ENCODE measurements at places on chromosomes 7 and 10.

DNA sequence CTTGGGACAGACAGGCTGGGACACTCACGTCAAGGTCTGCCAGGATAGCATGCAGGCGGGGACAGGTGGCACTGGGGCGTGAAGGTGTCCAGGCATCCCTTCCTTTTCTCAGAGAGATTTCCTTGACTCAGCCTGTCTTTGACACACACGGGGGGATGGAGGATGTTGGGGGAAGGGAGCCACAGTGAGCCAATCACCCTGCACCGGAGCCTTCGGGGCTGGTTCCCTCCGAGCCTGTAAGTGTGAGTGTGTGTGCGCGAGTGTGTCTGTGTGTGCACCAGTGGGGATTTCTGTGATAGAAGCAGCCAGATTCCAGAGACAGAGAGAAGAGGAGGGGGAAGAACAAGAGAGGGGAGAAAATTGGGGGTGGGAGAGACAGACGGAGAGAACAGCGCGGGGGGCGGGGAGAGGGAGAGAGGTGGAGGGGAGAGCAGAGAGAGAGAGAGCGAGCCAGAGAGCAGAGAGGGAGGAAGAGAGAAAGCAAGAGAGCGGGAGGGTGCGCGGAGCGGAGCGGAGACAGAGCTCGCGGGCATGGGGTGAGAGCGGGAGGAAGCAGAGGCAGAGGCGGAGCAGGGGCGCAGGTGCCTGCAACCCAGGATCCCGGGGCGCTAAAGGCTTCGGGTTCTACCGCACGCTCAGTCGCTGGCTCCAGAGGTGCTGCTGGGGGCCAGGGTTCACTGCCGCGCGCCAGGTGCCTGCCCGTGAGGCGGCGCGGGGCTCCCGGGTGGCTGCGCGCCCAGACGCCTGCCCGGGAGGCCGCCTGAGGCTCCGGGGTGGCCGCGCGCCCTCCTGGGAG lies 466 bp upstream of the GPR26 start:
- no peak for DNase-seq

- no peak for DNase-seq
Measured at GRCh38 chr10:132477398-132478340, 59.9 kb upstream of the INPP5A start.

- DNase-seq, result no peak
Measured at GRCh38 chr10:2616215-2616614, 451.1 kb upstream of the PFKP start.

DNA sequence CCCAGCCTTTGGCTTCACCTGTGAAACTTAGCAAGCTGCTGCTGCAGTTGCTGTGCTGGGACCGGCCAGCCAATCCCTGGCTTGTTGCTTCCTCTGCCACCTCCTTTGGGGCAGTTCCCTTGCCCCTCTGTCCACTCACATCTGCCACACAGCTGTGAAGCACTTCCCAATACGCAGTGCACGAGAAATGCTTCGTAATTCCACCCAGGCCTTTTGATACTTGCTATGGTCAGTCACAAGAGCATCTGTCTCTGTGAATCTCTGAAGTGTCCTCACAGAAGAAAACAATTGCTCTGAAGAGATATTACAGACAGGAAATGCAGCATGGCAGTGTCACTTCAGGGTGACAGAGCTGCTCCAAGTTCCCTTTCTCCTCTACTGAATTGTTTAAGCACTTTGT lies 208.5 kb downstream of the PTEN start:
- DNase-seq, result no peak

GRCh38 chr10:6204341-6205191 lies 1.8 kb downstream of the PFKFB3 start:
- DNase-seq, result no peak

DNA sequence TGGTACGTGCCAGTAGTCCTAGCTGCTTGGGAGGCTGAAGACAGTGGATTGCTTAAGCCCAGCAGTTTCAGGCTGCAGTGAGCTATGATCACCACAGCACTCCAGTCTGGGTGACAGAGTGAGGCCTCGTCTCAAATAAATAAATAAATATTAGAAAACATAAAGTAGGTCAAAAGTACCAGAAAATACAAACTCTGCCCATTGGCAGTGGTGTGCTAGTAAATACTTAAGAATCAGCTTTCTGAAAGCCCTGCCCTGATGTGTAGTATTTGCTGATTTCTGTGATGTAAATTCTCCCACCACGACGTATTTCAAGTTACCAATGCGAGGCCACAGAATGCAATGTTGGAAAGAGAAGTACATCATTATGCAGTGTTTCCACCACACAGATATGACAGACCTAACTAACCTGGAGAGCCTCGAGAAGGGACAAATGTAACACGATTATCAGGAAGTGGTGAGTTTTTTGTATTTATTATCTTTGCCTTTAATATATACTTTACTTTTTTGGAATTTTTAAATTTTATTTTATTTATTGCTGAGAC lies 11.8 kb upstream of the MAP3K8 start:
- no peak for DNase-seq

DNA sequence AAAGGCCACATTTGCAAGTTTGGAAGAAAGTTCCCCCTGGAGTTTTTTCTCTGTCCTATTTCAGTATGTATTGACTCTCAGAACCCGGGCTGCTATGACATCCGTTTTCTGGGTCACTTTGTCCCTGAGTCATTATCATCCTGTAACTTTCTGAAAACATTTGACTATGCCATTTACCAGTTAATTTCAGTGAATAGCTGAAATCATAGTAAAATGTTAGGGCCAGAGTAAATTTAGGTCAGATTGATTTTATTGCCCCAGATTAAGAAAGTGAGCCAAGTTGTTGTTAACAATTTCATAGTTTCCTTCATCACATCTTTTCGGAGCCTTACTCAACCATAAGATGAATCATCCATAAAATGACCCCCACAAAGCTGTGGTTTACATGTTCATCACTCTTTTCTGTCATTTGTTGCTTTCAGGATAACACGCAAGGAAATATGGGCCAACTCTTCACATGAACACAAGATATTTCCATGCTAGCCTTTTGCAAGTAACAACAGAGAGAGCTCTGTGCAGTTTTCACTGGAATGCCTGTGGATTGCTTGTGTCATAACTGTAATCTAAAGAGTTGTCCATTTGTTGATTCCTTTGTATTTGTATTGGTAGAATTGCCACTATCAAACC lies 3.9 kb upstream of the MACC1 start:
- DNase-seq, result no peak

GRCh38 chr7:68309806-68310205 lies 1288.5 kb upstream of the AUTS2 start:
- DNase-seq, result no peak

DNA sequence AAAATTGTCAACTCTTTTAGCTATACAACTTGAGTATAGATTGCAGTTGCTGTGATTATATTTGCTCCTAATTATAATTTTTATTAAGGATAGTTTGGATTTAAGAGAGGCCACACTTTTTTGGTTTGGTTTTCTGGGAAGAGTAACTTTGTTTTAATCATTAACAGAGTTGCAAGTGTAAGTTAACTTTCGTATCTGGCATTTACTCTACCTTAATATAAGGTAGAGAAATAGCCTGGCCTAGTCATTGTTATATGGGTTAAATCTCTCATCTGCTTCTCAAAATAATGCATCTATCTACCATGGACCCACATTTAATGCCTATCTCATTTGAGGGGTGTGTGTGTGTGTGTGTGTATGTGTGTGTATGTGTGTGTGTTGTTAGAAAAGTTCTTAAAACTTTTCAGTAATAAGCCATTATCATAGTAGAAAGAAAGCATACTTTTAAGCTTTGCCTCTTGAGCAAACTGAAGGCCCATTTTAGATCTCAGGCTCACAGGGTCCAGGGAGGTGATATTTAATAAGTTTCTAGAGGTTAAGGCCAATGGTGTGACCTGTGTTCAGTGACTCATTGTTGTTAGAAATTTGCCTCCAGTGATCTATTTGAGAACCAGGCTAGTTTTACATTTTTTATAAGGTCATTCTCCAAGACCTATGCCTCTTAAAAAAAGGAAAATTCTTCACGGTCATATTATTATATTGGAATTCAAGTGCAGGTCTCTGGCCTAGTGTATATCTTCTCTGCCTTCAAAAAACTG lies 10.9 kb upstream of the TEX47 start:
- no peak for DNase-seq

GRCh38 chr10:118799777-118800176 lies 45.0 kb upstream of the CACUL1 start:
- DNase-seq, result no peak

DNA sequence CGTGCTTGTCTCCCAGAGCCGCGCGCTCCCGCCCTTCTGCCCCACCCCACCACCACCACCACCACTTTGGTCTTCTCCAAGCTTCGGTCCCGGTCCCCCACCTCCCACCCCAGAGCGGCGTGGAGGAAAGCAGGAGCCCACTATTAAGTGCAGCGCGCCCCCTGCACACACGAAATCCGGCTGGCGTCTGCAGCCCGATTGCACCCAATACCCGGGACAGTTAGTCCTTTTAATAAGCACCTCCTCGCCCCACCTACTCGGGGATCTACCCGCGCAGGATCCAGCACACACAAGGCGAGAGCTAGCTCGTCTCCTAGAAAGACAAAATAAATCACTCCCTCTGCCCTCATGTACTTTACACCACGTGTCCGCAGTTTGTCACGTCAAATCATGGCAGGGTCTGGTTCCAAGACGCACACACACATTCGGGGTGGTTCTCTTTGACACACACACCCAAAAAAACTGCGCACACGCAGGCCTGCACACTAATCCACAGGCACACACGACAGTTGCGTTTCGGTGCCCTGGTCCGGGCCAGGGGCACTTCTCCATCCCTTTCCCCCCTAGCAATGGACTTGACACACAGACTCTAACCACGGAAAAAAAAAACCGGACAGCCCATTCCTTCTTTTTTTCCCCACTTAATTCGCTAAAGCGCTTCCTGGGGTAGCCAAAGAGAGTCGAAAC lies 1.6 kb downstream of the SFMBT2 start:
- peak; percentile 65 for DNase-seq

GRCh38 chr7:36726806-36727503 lies 2.7 kb upstream of the AOAH start:
- peak; percentile 29 for DNase-seq

- DNase-seq, result no peak
Measured at GRCh38 chr10:15859509-15859905, 800 bp downstream of the MINDY3 start.

- no peak for DNase-seq
Measured at GRCh38 chr7:128164061-128164954, 76.8 kb upstream of the LEP start.

- no peak for DNase-seq
Measured at GRCh38 chr10:88964869-88965415, 12.4 kb upstream of the ACTA2 start.

Measured in activated CD4-positive, alpha-beta T cell treated with anti-CD3 and anti-CD28 coated beads, Interleukin-2, amount 50 U/mL, for 48 hours (primary cell).